ENCODE measurements at places on chromosomes 4 and X. TPM values are rescaled to one million over a fixed set of nuclear protein-coding genes. Genes with fewer than 3 reads are reported as not detected.

The CENPVL1 gene
- total RNA-seq = not detected

The RBMXL3 gene
- not detected for total RNA-seq

DNA sequence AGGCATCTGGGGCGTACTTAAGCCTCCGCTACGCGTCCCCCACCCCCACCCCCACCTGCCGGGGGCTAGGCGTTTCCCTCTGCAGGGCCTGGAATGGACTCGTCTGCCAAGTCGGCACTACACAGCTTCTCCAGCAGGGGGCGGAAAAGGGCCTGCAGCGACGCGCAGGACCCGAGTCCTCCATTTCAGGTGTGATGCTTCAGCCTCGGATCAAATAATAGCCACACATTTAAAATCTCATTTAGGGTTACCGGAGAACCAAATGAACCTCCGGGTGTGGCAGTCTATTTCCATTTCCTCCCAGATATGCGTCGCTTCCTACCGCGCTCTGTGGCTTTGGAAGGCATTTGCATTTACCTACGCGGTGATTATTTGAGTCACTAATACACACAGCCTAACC is 2.9 kb downstream of the PAK3 start:
- DNase-seq = no peak

GRCh38 chr4:185068837-185069236 is 50.5 kb downstream of the HELT start:
- no peak for DNase-seq

GRCh38 chrX:21905313-21905712 is 35.2 kb upstream of the SMS start:
- DNase-seq = no peak

- DNase-seq = no peak
Observed at GRCh38 chrX:154661170-154661569, 7.8 kb upstream of the CTAG2 start.
